ENCODE measurements at places on chromosomes 12 and 14.

GRCh38 chr12:26841085-26841484 lies 8.1 kb upstream of the ITPR2 start:
- no peak for ATAC-seq

DNA sequence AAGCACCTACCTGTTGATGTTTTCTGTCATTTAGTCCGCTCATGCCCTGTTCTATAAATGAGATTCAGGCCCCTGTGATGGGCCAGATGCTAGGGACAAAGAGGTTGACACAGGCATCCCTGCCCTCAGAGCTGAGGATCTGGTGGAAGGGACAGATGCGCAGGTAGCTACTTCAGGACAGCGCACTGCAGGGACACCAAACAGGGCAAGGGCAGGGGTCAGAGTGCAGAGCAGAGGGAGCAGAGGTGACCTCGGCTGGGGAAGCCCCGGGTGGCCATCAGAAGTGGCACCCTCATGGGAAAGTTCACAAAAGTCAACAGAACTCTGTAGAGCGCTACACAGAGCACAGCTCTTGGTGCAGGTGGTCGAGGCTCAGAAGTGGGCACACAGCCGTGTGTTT lies 5.6 kb upstream of the PNMA1 start:
- ATAC-seq = no peak

- no peak for ATAC-seq
These were observed 37.3 kb downstream of the CCDC85C start for GRCh38 chr14:99566390-99567354.

GRCh38 chr12:43937947-43938346 lies 102.1 kb downstream of the TMEM117 start:
- no peak for ATAC-seq

DNA sequence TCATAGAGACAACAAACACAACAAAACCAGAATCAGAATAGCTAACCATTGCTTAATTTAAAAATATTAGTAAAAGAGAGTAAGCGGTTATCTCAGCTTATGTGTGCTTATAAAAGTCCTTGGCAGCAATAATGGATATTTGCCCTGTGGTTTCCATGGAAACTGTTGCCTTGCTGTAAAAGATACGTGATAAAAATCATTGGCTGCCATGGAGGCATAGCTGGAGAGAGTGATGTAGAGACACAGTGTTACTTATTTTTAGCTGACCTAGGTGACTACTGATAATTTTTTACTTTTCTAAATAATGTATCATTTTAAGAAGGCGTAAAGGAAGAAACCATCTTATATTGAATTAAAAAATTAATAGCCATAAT lies 92.9 kb downstream of the ERC1 start:
- ATAC-seq = no peak

GRCh38 chr12:47711448-47711847 lies 5.6 kb upstream of the RPAP3 start:
- no peak for ATAC-seq

DNA sequence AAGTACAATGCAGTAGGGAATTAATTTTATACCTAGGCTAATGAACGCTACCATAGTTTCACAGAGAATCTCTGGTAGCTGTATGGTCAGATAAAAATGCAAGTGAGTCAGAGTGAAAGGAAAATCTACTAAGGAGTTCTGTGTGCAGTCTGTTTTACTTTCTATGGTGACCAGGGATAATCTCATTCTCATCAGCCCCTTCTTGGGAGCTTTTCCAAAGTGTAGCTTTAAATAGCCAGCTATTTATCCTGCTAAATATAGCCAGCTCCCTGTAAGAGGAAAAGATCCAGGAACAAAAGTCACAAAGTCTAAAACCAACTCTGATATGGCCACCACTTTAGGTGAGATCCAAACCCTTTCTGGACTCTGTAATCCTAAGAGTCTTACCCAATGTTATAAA lies 75.5 kb downstream of the TMEM116 start:
- ATAC-seq = no peak

- ATAC-seq = no peak
These were observed 3.5 kb upstream of the ACACB start for GRCh38 chr12:109112720-109113465.

DNA sequence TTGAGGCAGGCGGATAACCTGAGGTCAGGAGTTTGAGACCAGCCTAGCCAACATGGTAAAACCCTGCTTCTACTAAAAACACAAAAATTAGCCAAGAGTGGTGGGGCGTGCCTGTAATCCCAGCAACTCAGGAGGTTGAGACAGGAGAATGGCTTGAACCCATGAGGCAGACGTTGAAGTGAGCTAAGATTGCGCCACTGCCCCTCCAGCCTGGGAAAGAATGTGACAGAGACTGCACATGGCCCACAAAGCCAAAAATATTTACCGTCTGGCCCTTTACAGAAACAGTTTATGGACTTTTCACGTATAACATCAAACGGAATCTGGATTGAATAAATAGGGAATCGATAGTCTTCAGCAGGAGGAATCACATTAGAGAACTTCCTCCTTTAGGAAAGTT lies 3.5 kb downstream of the RSRC2 start:
- no peak for ATAC-seq

DNA sequence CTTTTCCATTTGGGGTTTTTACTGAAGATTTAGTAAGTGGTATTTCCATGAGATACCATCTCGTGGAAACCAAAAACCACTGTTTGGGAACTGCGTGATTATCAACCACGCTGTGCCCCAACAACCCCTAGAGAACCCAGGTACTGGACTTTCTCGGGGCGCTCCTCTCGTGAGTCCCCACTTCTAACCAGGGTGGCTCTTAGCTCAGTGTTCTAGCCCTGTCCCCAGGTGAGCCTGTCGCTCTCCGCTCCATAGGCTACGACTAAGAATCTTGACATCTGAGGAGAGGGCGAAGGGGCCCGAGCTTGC lies 686 bp downstream of the MCRS1 start:
- ATAC-seq = peak; percentile 46

DNA sequence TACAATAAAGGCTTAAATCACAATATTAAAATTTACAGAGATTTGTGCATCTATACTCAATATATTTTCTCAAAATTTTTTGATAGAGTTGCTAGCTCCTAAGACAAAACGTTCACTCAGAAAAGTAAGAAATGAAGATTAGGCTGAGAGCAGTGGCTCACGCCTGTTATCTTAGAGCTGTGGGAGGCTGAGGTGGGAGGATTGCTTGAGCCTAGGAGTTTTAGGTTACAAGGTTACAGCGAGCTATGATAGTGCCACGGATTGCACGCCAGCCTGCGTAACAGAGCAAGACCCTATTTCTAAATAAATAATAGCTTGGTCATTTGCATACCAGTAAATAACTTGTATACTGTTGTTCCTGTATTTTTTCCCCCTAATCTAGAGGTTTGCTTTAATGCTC lies 35.0 kb upstream of the CFL2 start:
- ATAC-seq = no peak

DNA sequence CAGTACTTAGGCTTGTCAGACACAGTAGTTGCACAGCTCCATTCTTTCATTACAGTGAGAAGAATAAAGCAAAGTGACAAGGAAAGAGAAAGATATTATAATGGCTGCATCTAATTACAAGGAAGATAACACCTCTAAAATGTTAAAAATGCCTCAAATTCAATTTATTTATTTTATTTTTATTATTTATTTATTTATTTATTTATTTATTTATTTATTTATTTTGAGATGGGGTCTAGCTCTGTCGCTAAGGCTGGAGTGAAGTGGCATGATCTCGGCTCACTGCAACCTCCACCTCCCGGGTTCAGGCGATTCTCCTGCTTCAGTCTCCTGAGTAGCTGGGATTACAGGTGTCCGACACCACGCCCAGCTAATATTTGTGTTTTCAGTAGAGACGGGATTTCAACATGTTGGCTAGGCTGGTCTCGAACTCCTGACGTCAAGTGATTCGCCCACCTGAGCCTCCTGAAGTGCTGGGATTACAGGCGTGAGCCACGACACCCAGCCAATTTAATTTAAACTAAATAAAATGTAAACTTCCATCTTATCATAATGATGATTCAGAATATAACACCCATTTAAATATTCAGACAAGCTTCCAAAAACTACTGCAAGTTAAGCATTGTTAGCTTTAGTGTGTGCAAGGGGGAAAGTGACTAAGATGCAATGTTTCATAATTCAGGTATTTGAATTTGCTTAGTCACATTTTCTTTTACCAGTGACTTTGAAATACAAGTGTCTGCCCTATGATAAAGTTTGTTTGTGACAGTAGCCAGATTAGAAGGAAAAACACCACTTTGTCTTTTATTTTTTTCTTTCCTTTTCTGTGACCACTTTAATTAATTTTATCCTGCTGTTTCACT lies 2.4 kb upstream of the CFAP54 start:
- no peak for ATAC-seq

GRCh38 chr14:55297611-55298499 lies 26.6 kb downstream of the FBXO34 start:
- ATAC-seq = no peak

- no peak for ATAC-seq
These were observed 27.0 kb downstream of the RHOF start for GRCh38 chr12:121766290-121767039.

DNA sequence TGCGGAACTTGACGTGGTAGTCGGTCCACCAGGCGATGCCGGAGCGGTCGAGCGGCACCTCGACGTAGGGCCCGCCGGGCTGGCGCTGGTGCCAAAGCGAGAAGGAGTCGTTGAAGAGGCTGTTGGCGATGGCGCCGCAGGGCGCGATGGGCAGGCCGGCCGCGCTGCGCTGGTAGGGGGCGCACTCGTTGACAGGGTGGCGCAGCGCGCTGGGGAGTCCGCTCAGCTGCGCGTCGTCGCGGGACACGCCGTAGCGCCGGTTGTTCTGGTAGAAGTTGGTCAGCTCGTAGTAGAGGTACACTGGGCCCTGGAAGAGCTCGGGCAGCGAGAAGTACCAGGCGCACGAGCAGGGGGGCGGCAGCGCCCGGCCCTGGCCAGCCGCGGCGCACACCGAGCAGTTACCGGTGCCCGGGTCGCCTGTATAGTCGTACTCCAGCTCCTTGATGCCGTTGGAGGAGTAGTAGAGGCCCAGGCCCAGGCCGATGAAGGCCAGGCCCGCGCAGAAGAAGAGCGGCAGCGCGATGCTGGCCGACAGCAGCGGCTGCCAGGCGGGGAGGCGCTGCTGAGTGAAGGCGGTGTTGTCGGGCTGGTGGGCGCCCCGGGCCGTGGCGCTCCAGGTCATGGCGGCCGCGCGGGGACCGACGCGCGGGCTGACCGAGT lies 482 bp downstream of the TMEM30B start:
- peak; percentile 55 for ATAC-seq

- no peak for ATAC-seq
These were observed 3.4 kb downstream of the CCER1 start for GRCh38 chr12:90951432-90952105.

DNA sequence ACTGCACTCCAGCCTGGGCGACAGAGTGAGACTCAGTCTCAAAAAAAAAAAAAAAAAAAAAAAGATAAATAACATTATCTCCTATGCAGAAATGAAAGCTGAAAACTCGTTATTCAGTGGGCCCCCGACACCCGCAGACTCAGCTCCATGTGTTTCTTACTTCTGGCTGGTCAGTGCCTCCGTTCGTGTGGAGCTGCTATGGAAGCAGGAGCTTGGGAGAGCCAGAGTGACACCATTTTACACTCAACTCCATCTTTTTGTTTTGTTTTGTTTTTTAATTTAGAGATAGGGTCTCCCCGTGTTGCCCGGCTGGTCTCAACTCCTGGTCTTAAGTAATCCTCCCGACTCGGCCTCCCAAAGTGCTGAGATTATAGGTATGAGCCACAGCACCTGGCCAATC lies 13.3 kb upstream of the PLEKHG6 start:
- no peak for ATAC-seq

GRCh38 chr12:52089491-52089890 lies 10.0 kb downstream of the SMIM41 start:
- ATAC-seq = no peak

GRCh38 chr12:89697296-89697695 lies 11.3 kb downstream of the ATP2B1 start:
- ATAC-seq = no peak

DNA sequence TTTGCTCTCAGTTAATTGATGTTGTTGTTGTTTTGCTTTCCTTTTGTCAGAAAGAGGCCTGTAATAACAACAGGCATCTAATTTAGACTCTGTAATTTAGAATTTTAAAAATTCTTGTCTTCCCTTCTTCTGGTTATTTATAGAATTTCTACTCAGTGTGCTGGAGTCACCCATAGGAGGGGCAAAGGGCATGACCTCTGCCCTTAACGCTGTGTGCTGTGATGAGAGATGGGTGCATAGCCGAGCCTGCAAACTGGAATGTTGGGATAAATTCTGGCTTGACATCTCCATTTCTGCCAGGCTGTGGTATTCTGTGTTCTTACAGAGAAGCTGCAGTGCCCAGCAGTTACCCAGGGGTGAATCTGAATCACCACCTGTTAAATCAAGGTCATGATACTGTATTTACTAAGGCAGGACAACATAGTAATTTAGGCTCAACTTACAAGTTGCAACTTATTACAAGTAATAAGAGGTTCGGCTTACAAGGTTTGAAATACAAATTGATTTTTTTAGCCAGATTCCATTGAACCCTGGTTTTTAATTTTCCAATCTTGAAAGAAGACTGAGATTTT lies 53.3 kb downstream of the TRAF3 start:
- no peak for ATAC-seq

DNA sequence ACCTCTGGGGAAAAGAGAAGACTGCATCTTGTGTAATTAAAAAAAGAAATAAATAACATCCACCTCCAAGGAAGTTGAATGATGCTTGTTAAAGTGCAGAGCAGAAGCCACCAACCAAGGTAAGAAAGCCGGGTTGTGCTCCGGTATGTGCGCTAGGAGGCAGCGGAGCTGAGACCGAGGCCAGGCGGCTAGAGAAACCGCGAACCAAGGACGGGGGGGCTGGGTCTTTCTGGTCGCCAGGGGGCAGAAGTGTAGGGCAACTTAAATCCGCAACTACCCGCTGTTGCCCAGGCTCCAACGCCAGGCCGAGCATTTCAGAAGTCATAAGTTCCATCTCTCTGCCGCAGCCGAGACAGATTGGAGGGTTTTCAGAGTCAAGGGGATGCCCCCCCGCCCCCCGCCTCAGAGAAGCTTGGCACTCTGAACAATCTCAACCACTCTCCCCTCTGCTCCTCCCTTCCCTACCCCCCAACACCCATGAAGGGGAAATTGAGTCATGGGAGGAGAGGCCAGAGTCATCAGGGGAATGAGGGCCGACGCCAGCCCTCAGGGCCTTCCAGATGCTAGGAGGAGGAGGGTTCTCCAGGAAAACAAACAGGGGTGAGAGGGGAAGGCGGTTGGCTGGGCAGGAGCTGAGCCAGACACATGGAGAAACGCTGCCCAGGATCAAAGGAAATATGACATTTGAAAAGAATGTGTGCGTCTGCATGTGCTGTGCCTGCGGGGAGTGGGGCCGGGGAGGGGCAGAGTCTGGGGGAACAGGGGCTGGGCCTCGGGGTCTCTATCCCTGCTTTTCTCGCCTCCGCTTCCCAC lies 2.2 kb upstream of the NFATC4 start:
- ATAC-seq = peak; percentile 60

GRCh38 chr12:91361864-91362263 lies 179.2 kb upstream of the DCN start:
- no peak for ATAC-seq

Measured in stimulated activated memory B cell treated with anti-CD40 and anti-IgM and Interleukin-4, amounts not matched to agents 10 μg/mL and 1 μg/mL and 100 μg/mL, for 72 hours (primary cell).